ENCODE measurements at places on chromosomes 2 and 18. TPM values are rescaled to one million over a fixed set of nuclear protein-coding genes. Genes with fewer than 3 reads are reported as not detected.

Gene SLC14A1
- 0.32 TPM for total RNA-seq

Gene NPAS2
- 1.1 TPM for total RNA-seq

Gene CYRIA
- 30.8 TPM for total RNA-seq

Gene COL4A3
- total RNA-seq: not detected

Gene ERBB4
- under 0.01 TPM for total RNA-seq

Gene ASB1
- total RNA-seq: 15.2 TPM

Gene DHRS9
- 0.13 TPM for total RNA-seq

Gene TMEM185B
- 29.1 TPM for total RNA-seq

Gene SCTR
- total RNA-seq: not detected

Gene VIT
- total RNA-seq: not detected

Gene MAP3K19
- total RNA-seq: not detected

Gene CROCC2
- total RNA-seq: not detected

Gene SERPINB4
- total RNA-seq: not detected

Gene DSG2
- total RNA-seq: 5.9 TPM

Gene DYNAP
- total RNA-seq: not detected

Gene TMEM18
- 6.5 TPM for total RNA-seq

Gene STPG4
- total RNA-seq: 0.31 TPM

Gene REG1B
- total RNA-seq: not detected

Gene GALNT14
- total RNA-seq: 0.13 TPM

Gene BOLA3
- 17.4 TPM for total RNA-seq
